ENCODE measurements at places on chromosomes 16 and 17. TPM values are rescaled to one million over a fixed set of nuclear protein-coding genes. Genes with fewer than 3 reads are reported as not detected.

DNA sequence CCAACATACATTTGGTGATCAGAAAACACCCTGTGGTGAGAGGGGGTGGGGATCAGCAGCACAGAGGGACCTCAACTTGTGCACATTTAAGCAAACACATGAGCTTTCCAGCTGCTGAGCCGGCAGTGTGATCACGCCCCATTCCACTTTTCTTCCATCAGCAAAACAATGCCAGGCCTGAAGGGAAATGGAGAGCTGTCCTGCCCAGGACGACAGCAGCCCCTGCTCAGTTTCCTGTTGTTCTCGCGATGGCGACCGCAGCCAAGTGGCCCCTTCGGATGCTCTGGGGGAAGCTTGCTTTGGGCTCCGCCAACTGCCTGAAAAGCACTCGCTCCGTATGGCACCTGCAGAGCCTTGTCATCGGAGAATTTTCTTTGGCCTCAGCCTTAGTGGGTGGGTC lies 272.3 kb downstream of the FOXL1 start:
- DNase-seq = no peak

Gene MT1F
- 8.5 TPM for total RNA-seq

DNA sequence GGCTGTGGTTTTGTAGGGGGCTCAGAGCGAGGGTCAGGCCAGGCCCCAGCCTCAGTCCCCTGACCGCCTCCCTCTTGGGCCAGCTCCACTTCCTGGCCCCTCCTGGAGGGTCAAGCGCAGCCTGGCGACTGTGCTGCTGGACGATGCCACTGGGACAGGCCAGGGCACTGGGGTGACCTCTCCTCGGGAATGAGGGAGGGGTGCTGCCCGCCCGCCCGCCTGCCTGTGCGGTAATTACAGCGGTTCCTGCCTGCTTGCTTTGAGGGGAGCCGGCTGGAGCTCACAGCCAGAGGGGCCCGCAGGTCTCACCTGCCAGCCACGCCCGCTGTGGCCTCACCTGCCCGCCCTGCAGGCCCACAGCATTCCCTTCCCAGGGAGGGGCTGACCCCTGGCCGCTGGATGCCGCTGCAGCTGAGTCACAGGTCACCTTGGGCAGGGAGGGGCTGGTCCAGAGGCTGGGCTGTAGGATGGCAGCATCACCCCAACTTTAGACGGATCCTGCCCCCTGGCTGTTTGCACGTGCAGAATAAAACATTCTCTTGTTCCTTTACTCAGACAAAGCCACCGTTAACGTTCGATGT lies 76.7 kb upstream of the CBX4 start:
- DNase-seq = peak; percentile 39

GRCh38 chr16:59510008-59510424 lies 775.9 kb upstream of the GOT2 start:
- DNase-seq = no peak

DNA sequence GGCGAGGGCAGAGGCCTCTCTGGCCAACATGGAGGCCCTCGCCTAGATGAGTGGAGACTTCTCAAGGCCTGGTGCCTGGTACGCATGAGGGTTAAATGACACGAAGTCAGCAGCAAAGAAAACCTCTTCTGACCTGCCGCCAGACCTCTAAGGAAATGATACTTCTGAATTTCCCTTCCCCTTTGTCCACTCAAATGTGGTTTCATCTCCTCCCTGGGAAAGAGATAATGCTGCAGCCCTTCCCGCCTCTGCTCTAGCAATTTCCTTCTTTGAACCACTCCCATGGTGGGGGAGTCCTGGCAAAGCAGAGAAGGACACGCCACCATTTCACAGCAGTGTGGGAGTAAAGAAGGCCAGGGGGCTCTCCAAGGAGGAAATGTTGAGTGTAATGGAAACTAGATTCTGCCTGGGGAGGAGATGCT lies 65.7 kb upstream of the BCAR1 start:
- DNase-seq = no peak

DNA sequence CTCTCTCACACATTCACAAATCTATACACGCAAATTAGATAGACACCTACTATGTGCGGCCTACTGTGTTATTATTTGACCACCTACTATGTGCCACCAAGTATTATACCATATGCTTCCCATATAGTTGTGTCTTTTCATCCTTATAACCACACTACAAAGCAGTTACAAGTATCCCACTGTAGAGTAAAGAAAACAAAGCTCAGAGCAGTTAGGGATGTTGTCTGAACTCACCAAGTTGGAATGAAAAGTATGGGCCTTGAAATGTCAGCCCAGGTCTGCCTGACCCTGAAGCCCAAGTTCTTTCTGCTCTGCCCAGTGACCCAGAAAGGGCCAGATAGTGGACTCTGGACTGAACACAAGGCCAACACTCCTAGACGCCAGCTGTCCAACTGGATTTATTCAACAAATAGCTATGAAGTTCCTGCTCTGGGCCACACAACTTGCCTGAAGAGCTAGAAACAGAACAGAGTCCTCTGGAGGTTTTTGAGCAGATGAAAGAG lies 8.5 kb downstream of the KRT37 start:
- no peak for DNase-seq

Gene RNF222
- not detected for total RNA-seq

- DNase-seq = peak; percentile 74
Measured at GRCh38 chr17:58200024-58200633, 7.6 kb downstream of the EPX start.

DNA sequence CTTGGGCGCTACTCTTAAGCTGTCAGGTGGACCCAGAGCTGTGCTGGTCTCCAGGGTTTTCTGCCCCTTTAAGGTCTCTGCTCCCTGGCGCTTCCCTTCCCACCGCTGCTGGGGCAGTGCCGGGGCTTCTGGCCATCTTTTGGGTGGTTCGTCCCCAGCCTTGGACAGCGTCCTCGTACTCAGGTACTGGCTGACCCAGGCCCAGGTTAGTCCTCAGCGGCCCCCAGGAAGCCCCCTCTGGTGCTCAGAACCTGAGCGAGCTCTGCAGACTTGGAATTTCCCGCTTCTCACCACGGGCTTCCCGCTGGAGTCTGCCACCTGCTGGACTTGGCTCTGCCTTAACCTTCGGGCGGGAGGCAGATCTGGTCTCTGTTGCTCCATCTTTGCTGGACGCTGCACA lies 94.1 kb upstream of the ZNF750 start:
- no peak for DNase-seq

DNA sequence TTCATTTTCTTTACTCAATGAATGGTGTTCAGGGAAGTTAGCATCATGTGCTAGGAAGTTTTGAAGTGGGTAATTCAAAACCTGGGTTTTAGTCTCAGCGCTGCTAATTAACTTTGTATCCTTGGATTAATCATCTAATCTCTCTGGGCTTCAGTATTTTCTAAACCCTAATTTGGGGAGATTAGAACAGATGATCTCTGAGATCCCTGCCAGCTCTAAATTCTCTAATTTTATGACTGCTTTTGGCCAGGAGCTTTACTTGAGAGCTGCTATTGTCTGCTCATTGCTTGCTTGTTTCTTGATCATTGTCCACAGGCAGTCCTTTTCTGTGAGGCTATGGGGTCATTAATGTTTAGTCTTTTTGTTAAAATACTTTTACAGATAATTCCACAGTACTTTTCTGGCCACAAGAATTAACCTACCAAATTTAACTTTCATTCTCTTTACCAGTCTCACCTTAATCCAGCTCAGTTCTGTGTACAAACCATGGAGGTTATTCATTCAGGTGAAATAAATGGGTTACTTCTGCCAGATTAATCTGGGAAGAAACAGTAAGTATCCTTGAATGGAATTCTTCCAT lies 28.4 kb upstream of the VWA3A start:
- no peak for DNase-seq

DNA sequence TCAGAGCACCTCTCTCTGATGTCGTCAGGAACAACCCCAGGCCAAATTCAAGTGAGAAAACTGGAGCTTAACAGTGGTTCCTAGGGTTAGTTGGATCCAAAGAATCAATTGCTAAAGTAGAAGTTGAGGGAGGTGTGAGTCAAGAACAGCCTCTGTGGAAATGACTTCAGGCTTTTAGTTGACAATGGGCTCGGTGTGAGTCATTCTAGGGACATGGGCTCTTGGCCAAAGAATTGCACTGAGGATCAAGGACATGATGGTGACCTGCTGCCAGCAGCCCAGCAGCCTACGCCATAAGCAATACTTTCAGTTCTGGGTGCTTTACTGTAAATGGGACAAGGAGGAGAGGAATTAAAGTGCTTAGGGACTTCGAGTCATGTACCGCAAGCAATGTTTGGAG lies 32.1 kb upstream of the SMURF2 start:
- DNase-seq = no peak

GRCh38 chr17:65011966-65012365 lies 44.6 kb downstream of the GNA13 start:
- DNase-seq = no peak

- no peak for DNase-seq
Measured at GRCh38 chr17:263271-263670, 81.8 kb upstream of the DOC2B start.

DNA sequence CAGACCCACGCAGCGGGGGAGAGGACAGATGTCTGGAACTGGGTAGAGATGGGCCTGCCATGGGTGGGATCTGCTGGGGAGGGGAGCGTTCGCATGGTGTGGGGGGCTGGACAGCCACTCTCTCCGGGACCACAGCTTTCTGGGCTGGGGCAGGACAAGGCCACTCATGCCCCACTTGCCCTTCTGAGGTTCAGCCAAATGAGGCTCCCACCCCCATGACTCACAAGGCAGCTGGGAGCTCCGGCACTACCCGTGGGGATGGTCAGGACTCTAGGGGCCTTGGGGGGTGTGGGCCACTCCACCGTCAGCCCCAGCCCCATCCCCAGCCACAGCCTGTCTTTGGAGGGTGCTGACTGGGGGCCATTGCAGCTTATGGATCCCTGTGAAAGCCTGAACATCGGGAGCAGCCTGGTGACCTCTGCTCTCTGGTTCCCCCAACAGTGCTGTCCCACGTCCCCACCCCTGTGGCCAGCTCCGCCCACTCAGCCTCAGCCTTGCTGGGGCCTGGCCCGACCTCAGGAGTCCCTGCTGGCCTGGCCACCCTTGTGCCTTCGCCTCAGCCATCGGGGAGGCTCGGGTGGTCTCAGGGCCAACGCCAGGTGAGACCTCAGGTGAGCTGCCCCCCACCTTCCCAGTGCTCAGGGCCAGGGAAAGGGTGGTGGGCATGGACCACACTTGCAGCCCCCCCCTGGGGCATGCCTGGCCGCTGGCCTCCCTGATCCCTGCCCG lies 4.7 kb upstream of the CDH15 start:
- no peak for DNase-seq

DNA sequence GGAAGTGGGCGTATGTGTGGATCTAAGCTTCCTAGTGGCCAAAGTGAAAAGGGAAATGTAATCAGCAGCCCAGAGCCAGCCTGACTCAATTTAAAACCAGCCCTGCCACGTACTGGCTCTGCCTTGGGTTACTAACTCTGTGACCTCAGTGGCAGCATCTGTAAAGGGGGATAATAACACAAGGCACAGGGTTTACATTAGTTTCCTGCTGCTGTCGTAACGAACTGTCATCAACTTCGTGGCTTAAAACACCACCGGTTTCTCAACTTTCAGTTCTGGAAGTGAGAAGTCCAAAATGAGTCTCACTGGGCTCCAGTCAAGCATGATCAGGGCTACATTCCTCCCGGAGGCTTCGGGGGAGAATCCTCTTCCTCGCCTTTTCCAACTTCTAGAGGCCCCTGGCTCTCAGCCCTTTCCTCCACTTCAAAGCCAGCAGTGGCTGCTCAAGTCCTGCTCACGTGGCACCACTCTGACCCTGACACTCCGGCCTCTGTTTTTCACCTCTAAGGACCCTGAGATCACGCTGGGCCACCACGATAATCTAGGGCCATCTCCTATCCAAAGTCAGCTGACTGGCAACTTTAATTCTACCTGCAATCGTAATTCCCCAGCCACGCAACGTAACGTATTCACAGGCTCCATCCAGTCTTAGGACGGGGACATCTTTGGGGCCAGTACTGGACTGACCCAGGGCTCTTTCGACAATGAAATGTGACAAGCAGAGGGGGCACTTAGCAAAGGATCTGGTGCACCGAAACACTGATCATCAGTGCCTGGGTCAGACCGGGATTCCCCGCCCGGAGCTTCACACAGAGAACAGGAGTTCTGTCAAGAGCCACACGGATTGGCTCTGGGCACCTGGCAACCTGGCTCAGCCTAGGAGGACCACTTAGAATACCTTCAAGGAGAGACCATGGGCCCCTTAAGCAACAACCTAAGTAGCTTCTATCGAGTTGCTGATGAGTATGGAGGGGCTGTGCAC lies 14.5 kb downstream of the TMC6 start:
- DNase-seq = peak; percentile 78

DNA sequence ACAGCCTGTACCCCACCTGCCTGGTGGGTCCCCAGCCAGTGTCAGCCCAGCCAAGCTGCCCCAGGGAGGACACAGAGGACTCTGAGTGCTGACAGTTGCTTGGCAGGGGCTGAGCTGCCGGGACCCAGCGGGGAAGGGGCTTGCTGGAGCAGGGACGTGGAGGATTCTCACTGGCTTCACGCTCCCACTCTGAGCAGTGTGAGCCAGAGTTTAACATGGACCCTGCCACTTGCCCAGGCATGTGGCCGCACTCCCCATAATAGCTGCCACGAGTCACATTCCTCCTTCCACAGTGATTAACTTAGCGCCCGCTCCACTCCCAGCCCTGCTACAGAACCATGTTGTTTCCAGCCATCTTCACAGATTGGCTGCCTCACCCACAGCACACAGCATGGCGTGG lies 31.2 kb downstream of the SREBF1 start:
- no peak for DNase-seq

DNA sequence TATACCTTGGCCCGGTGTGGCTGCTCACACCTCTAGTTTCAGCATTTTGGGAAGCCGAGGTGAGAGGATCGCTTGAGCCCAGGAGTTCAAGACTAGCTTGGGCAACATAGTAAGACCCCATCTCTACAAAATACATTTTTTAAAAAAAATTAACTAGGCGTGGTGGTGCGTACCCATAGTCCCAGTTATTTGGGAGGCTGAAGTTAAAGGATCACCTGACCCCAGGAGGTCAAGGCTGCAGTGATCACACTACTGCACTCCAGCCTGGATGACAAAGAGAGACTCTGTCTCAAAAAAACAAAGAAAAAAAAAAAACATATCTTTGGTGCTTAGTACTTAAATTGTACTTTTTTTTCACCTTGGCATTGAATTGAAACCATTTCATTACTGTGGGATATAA lies 99.0 kb downstream of the CACNG1 start:
- no peak for DNase-seq

GRCh38 chr16:54204756-54205155 lies 81.8 kb downstream of the IRX3 start:
- no peak for DNase-seq

Gene KCNJ18
- total RNA-seq = not detected

GRCh38 chr16:50402298-50402895 lies 33.6 kb upstream of the BRD7 start:
- DNase-seq = no peak

Gene PRCD
- total RNA-seq = not detected

Gene ATMIN
- 21.3 TPM for total RNA-seq

- DNase-seq = no peak
Measured at GRCh38 chr16:83817022-83817421, 9.2 kb downstream of the HSBP1 start.
